ENCODE measurements at places on chromosomes 4 and X. TPM values are rescaled to one million over a fixed set of nuclear protein-coding genes. Genes with fewer than 3 reads are reported as not detected.

GATA1 gene
- total RNA-seq = not detected

SSX4 gene
- total RNA-seq = 0.27 TPM

ZRSR2 gene
- 1.0 TPM for total RNA-seq

HDAC8 gene
- total RNA-seq = 27.0 TPM

INPP4B gene
- total RNA-seq = 10.0 TPM

TECRL gene
- total RNA-seq = not detected

POLN gene
- total RNA-seq = 2.9 TPM

MMRN1 gene
- total RNA-seq = not detected

ZCCHC18 gene
- 1.2 TPM for total RNA-seq

GLRA2 gene
- not detected for total RNA-seq

OTC gene
- total RNA-seq = not detected

SLC7A11 gene
- 12.6 TPM for total RNA-seq

TEX13A gene
- not detected for total RNA-seq

SATL1 gene
- not detected for total RNA-seq

PPEF1 gene
- not detected for total RNA-seq

GPR173 gene
- total RNA-seq = 3.3 TPM

IL1RAPL2 gene
- total RNA-seq = not detected

VGLL1 gene
- total RNA-seq = not detected

ASB12 gene
- not detected for total RNA-seq
